ENCODE measurements at places on chromosomes 16 and 17.

DNA sequence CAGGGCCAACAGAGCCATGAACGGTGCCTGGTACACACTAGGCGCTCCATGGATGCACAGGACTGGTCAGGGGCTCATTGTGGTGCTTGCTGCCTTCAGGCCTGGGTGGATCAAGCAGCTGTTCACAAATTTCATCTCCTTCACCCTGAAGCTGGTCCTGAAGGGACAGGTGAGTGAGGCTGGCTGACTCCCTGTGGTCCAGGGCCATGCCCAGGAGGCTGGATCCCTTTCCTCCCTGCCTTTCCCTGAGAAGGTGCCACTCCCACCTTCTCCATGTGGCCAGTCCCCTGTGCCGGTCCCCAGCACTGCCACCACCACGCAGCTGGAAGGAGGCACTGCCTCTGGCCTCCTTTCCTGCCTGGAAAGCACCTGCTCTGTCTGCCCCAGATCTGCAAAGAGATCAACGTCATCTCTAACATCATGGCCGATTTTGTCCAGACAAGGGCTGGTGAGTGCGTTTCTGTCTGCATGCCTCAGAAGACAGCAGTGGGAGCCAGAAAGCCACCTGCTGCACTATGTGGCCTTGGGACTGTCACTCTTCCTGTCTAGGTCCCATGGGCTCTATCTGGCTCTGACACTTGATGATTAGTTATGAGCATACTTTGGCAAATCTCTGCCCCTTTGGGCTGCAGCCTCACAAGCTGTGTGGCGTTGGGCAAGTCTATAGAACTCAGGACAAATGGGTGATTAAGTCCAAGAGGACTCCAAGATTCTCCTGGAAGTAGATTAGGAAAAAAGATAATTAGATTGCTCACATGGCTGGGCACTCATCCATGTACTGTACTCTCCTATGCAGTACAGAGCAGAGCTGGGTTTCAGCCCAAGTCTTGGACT, 9.4 kb downstream of the CETP start:
- DNase-seq: no peak

GRCh38 chr17:13490906-13491482, 110.7 kb downstream of the HS3ST3A1 start:
- no peak for DNase-seq

DNA sequence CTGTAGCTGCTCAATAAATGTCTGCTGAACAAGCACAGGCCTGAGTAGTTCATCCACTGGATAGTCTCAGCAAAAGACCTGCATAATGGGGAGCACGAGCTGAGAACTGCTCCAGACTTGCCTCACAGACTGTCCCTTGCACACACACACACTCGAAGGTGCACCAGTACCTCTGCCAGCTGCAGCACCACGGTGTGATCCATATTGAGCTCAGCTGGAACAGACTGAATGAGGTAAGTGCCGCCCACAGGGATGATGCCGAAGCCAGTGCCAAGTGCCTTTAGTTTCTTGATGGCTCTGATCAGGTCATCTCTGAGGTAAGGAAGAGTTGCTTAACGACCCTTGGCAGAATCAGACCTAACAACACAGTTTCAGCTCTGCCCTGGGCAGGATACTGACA, 11.6 kb downstream of the SNF8 start:
- no peak for DNase-seq

GRCh38 chr16:8916541-8917225, 34.5 kb downstream of the LITAFD start:
- DNase-seq: no peak

GRCh38 chr17:82927661-82928601, 88.1 kb upstream of the ZNF750 start:
- DNase-seq: no peak

- peak; percentile 53 for DNase-seq
Measured at GRCh38 chr17:8124350-8125153, 646 bp upstream of the HES7 start.

DNA sequence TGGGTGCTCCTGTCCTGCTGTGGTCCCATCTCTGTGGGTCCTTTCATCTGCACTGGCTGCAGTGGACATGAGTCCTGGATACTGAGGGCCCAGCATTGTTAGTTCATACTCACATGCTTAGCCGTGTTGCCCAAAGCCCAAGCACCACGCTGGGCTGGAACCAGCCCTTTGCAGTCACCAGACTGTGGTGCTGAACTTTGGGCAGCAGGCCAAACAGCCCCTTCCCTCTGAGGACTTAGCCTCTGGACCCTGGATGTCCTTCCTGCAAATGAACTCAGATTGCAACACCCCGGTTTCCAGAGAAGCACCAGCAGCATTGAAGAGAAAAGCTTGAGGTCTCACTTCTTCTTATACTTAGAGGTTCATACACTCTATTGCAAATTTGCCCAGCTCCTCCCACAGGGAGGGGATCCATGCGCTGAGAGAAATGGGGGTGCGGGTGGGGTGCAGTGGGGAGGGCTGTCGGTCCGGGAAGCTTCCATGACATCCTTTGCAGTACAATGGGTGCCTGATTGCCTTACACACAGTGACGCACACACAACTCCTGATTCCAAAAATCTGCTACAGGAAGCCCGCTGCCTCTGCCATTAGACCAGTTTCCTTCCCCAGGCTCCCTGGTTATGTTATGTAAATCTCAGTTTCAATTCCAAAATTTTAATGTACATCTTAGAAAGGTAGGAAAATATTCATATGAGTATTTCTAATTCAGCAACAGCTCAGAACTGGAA, 65.8 kb downstream of the RGS9 start:
- DNase-seq: no peak

DNA sequence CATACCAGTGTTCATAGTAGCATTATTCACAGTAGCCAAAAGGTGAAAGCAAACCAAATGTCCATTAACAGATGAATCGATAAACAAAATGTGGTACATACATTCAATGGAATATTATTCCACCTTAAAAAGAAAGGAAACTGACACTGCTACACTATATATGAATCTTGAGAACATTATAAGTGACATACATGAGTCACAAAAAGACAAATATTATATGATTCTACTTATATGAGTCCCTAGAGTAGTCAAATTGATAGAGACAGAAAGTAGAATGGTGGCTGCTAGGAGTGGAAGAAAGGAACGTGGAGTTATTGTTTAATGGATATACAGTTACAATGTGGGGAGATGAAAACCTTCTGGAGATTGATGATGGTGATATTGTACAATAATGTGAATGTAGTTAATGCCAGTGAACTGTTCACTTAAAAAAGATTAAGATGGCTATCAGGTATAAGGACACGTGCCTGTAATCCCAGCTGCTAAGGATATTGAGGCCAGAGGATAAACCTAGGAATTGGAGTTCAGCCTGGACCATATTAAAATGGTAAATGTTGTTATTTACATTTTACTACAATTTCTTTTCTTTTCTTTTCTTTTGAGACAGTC, 20.2 kb upstream of the TRIM37 start:
- DNase-seq: no peak

DNA sequence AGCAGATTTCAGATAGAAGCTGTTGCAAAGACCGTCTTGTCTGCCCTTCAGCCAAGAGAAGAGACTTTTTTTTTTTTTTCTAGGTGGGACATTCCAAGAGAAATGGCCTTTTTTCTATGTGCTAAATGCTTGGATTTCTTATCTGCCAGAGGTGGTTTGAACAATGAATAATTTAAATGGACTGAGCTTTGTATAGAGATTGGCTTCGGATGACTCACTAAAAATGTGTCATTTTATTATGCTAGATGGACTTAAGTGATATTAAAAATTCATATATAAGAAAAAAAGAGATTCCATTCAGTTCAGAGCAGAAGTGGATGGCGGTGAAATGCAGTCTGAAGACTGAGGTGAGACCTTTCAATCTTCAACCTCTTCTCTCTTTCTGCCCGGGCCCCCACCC, 58.4 kb downstream of the MEAK7 start:
- no peak for DNase-seq

DNA sequence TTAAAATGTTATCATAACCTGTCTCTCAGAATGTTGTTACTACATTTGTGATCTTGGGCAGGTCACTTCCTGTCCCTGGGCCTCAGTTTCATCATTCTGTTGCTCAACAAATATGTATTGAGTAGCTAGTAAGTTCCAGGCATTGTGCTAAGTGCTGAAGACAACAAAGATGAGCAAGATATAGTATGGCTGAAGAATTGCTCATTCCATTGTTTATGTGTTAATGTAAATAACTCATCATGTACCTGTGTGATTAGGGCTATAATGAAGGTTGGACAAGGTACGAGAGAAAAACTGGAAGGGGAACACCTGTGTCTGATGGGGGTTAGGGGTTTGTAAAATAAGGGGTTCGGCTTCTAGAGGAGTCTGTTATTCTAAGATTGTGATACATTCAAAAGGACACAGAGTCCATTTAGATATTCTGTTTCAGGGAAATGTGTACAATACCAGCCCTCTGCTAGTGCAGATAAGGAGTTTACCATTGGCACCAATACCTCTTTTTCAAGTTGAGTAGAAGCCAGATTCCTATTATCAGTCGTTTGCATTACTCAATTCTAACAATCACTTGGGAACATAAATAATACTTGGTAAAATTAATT, 20.0 kb downstream of the TUBG1 start:
- DNase-seq: peak; percentile 64

DNA sequence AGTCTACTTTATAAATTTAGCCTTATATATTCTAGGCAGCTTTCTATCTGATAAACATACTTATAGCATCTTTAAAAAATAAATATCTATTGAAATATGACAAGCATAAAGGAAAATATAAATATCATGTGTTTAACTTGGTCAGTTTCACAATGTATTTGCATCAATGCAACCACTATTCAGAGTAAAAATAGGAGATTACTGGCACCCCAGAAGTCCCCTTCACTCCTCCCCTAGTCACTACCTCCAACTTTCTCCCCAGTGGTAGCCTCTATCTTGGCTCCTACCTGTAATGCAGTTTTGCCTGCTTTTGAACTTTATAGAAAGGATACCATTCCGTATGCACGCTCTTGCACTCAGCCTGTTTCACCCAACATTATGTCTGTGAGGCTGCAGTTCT, 3.2 kb upstream of the NOD2 start:
- DNase-seq: no peak
